H4 (cell line): ENCODE measurements at places on chromosomes 11 and 22. TPM values are rescaled to one million over a fixed set of nuclear protein-coding genes. Genes with fewer than 3 reads are reported as not detected.

DAGLA gene
- total RNA-seq: 0.68 and 0.83 TPM in 2 replicates

OR5AP2 gene
- not detected in 2 replicates for total RNA-seq

GAS2 gene
- total RNA-seq: 4.4 and 7.6 TPM in 2 replicates

SSTR3 gene
- not detected in 2 replicates for total RNA-seq

CENPM gene
- 52.7 and 62.4 TPM in 2 replicates for total RNA-seq

RGL4 gene
- total RNA-seq: not detected in 2 replicates

LRRC4C gene
- 4.8 and 6.2 TPM in 2 replicates for total RNA-seq

CDC42BPG gene
- 0.02 TPM in 1 of 2 replicates, not detected in the other for total RNA-seq

RBFOX2 gene
- 35.6 and 55.3 TPM in 2 replicates for total RNA-seq

TRIM49C gene
- not detected in 2 replicates for total RNA-seq

ATG2A gene
- 6.0 and 9.5 TPM in 2 replicates for total RNA-seq

FOLR2 gene
- not detected in 2 replicates for total RNA-seq

LIF gene
- 2.2 and 3.9 TPM in 2 replicates for total RNA-seq

FAM83F gene
- total RNA-seq: not detected in 2 replicates

HEPN1 gene
- not detected in 2 replicates for total RNA-seq

ABTB2 gene
- total RNA-seq: 1.2 and 3.2 TPM in 2 replicates

BRSK2 gene
- 1.3 and 2.5 TPM in 2 replicates for total RNA-seq

MMP3 gene
- 46.7 and 64.3 TPM in 2 replicates for total RNA-seq

TYR gene
- total RNA-seq: not detected in 2 replicates

C11orf97 gene
- total RNA-seq: not detected in 2 replicates

TTC12 gene
- total RNA-seq: 10.8 and 17.2 TPM in 2 replicates

TRPM5 gene
- total RNA-seq: not detected in 2 replicates

MOV10L1 gene
- total RNA-seq: 1.8 and 2.9 TPM in 2 replicates

MMP1 gene
- total RNA-seq: 2.8 and 3.1 TPM in 2 replicates

OR51I1 gene
- 0.45 TPM in 1 of 2 replicates, not detected in the other for total RNA-seq

TMEM191C gene
- total RNA-seq: 0.25 TPM in 1 of 2 replicates, not detected in the other

IGF2 gene
- 0.60 and 2.0 TPM in 2 replicates for total RNA-seq

RHOG gene
- total RNA-seq: 37.4 and 62.5 TPM in 2 replicates

SAA2 gene
- not detected in 2 replicates for total RNA-seq

SCN2B gene
- not detected in 2 replicates for total RNA-seq
